ENCODE measurements at places on chromosomes 5 and 9.

- DNase-seq: no peak
Measured at GRCh38 chr5:133232011-133232410, 180.2 kb downstream of the HSPA4 start.

DNA sequence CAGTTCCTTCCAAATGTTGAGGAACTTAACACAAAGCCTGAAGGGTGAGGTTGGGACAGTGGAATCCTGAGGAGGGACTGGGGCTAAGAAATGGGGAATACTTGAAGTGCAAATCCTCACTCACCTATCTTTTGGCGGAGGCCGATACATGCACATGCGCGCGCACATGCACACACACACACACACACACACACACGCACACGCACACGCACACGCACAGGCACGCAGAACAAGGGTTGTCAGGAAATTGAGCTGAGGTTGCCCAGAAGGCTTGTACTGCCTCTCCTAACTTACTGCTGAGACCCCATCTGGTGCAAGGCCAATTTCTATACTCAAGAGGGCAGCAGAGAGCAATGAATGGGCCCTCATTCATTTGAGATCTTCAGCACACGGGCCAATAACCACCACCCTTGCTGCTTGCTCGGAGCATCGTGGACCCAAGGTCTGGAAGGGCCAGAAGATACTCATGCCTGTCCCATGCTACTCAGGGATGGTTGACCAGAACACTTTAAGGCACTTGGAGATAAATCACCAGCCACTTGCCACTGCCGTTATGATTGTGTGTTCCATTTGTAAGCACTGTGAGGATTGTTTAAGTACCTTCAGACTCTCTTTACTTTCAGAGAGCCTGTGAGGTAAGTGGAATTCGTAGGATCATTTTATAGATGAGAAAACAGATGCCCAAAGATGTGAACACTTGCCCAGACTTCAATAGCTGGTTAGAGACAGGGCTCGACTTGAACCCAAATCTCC is 21.5 kb downstream of the BTF3 start:
- peak; percentile 76 for DNase-seq

DNA sequence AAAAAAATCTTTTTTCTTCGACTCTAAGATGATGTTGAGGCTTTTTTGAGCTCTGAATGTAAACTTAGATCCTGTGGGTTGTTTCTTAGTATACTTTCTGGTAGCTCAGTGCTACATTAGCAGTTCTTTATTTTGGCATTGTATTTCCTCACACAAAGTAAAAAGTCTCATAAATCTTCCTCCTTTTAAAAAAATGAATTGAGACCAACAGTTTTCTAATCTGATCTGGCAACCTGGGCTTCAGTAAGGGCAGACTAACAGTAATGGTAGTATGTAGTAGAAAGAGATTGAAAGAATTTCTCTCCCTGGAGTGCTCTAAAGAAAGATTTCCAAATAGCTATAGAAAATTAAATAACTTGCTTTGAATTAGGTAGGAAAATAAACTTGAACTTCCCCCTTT is 31.4 kb downstream of the ZCCHC7 start:
- DNase-seq: no peak

DNA sequence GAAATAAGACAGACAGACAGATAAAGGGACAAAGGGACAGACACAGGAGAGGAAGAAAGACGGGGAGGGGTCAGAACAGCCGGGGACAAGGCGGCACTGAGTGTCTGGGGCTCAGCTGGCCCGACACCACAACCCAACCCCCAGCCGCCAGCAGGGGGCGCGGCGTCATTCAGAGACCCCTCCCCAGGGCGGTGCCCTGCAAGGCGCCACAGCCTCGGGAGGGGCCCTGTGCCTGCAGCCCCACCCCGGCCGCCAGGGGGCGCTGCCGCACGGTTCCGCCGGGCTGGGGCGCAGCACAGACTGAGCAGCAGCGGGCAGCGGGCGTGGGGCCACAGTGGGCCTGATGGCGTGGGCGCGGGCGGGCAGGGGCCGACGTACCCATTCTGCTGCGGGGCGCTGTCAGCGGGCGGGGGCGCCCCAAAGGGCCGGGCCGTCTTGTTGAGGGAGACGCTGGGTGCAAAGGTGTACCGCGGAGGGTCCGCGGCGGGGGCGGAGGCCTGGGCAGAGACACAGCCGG is 5.9 kb downstream of the PDLIM7 start:
- peak; percentile 52 for DNase-seq

DNA sequence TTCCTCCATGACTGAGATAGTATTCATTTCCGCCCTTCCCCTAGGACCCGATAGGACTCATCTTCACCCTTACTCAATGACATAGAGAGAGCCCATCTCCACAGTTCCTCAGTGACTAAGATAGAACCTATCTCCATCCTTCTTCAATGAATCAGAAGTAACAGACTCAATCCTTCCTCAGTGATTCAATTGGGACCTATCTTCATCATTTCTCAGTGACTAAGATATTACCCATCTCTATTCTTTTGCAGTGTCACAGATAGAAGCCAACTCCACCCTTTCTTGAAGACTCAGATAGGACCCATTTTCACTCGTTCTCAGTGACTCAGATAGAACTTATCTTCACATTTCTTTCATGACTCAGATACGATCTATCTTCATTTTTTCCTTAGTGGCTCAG is 164.6 kb downstream of the FBXO4 start:
- DNase-seq: no peak

DNA sequence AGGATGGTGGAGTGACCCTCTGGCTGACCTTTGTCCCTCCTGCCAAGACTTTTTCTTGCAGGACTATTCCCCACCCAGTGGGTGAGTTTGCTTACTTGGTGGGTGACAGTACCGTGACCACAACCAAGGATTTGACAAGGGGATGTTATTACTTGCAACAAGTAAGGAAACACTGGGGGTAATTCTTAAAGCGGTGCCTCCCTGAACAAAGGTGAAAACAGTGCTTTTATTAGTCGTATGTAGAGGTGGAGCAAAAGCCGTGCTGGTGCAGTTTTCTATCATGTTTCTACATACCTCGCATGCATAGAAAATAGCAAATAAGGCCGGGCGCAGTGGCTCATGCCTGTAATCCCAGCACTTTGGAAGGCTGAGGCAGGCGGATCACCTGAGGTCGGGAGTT is 41.0 kb upstream of the KDM4C start:
- DNase-seq: peak; percentile 14

DNA sequence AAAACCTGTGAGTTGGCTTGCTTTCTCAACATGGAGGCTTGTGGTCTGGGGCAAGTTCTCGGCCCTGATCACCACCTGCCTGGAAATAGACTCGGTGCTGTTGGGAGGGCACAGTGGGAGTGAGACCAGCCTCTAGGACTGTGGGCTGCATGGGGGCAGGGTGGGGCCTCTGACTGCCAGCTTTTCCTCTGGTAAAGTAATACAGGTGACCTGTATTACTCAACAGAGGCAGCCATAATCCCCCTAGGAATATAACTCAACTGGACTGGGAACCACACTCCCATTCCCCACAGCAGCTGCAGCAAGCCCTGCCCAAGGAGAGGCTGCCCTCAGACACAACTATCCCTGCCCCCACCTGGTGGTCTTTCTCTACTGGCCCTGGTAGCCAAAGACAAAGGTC is 72.8 kb downstream of the C9orf153 start:
- DNase-seq: no peak

GRCh38 chr9:30243467-30243866 is 2141.0 kb upstream of the ACO1 start:
- DNase-seq: no peak

DNA sequence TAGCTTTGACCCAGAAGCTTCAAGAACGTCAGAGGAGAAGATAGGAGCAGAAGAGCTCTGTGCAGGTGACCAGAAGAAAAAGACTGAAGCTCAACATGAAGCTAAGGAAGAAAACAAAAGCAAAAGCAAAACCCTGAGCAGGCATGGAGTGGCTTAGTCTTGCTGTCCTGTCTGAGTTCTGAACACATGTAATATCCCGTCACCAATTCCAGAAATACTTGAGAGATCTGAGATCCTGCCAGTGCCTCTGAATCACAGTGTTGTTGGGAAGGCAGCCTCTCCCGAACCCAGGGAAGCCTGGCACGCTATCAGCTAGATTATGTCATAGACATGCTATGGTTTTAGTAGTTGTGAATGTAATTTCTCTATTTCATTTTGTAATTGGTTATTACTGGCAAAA is 235.7 kb downstream of the ICE1 start:
- DNase-seq: no peak

DNA sequence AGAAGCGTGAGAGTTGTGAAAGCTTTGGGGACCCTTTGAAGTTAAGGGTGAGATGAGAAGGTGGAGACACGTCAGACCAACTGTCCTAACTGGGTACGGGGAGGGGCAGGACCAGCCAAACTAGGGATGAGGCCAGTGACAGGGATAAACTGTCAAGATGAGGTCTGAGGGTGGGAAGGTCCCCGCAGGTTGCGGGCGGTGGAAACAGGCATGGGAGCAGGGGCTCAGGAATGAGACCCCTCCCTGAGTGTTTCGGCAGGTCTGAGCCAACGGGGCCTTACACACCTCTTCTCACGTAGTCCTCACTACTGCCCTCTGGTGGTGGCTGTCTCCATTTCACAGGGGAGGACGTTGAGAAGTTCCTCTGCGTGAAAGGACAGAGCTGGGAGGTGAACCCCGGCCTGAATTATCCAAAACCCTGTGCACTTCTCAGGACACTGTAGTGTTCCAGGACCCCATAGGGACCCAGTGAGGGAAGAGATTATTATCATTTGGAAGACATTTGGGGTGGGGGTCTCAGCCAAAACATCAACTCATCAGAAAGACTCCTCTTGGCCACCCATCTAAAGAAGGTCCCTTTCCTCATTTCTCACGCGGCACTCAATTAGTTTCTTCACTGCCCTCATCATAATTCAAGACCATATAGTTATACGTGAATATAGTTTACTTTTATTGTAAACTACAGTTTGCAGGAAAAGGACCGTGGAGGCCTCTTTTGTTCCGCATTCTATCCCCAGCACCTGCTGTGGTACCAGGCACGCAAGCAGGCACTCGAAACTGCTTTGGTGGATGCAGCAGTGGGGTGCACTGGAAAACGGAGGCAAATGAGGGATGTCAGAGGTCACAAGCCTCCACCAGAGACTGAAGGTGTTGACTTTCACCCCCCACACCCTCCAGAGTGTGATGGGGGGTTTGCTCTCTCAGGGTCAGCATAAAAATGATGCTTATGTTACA is 21.7 kb upstream of the NANS start:
- DNase-seq: peak; percentile 91

DNA sequence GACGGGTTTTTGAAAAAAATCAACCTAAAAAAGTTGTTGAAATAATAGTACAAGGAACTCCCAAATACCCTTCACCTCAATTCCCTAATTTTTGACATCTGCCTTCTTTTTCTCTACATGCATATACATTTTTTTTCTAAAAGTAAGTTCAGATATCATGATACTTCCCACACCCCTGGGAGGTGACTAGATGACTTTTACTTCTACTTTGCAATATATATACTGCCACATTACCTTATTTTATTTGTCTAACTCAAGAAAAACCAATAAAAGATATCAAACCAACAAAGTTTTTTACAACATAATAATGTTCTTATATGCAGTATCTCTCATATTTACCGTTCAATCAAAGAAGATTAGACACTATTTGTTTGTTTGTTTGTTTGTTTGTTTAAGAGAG is 31.1 kb downstream of the CCNJL start:
- DNase-seq: no peak

All from stimulated activated CD4-positive, alpha-beta T cell treated with anti-CD3 and anti-CD28 coated beads, Interleukin-1b, Interleukin-23, amount 100 ng/mL, for 48 hours (primary cell).